Mucosa of gallbladder (tissue), 1 donor: ENCODE measurements at places on chromosomes 6 and 20.
A peak's percentile ranks its signal among the peaks of the same experiment; 100 is the strongest.

DNA sequence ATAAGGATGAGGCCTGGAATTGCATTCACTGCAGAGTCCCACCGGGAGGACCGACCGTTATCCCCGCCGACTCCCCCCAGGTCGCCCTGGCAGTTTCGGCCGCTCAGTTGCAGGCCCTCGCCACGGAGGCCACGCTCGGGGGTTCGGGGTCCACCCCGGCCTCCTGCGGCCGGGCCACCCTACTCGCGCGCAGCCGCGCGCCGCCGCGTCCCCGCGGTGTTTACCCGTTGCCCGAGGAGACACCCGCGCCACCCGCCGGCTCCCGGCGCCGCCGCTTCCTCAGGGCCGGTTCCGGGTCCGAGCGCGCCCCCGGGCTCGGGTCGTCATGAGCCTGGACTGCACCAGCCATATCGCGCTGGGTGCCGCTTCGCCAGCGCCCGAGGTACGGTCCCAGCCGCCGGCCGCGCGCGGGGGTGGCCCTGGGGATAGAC, at the start of gene CCDC170:
TSS of gene CCDC170 (plus strand) at position 214 of the 431 bp plus-strand sequence. CDS start at position 326, 112 bp downstream.
- DNase-seq: peak; percentile 23

GRCh38 chr6:163284151-163284550, 130.4 kb upstream of the QKI start:
- no peak for DNase-seq

DNA sequence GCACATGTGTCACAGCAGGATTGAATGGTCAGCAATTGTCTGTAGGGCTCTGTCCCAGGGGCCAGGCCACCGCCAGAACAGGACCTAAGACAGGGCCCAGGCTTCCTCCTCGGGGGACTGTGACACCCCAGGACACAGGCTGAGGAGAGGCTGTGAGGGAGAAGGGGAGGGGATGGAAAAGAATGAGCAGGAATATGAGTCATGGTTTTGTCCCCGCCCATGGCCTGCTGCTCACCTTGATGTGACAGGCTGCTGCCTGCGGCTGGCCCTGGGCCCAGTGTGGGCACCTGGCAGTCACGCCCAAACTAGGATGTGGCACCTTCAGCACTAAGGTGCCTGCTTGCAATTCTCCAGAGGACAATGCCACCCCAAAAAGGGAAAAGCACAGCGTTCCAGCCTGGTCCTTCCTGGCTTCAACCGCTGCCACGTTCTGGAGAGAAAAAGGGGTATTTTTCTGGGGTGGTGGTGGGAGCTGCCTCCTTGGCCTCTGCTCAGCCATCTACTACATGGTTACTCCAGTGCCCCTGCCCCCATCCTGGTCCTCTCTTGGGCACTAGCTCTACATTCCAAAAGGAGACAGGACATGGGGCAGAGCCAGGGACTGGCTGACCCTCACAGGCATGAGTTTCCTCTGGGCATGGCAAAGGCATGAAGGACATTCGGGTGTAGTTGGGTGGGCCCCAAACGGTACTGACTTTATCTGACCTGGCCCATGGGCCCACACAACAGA, 93.4 kb downstream of the SLC22A23 start:
- DNase-seq: peak; percentile 89

GRCh38 chr20:14845199-14846160, 508.1 kb upstream of the FLRT3 start:
- DNase-seq: no peak

- no peak for DNase-seq
Observed at GRCh38 chr6:115137910-115138309, 795.1 kb upstream of the HS3ST5 start.

DNA sequence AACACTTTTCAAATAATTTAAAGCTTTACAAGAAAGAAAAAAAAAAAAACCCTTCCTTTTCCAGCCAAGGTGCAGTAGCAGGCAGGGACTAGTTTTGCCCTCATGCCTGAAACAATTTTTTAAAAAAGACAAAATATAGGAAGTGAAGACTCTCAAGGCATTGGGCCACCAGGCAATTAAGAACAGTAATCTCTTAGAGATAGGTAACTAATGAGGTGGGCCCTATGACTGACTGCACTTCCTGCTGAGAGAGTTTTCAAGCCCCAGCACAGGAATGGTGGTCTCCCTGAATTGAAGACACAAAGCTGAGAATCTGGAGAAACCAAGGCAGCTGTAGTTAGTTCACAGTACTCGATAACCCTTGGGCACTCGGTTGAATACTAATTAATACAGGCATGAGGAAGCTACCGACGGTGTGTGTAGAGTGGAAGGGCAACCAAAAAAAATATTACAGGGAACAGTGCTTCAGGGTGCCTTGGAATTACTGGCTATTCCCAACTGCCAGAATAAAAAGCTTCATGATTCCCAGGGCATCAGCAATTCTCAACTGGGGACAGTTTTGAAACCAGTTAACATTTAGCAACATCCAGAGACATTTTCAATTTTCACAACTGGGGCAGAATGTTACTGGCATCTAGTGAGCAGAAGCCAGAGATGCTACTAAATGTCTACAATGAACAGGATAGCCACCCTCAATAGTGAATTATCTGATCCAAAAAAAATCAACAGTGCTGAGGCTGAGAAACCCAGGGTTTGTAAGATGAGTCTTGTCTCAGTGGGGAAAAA, 36.0 kb upstream of the PLN start:
- no peak for DNase-seq

GRCh38 chr6:37696220-37696840, 1.4 kb downstream of the MDGA1 start:
- DNase-seq: no peak

DNA sequence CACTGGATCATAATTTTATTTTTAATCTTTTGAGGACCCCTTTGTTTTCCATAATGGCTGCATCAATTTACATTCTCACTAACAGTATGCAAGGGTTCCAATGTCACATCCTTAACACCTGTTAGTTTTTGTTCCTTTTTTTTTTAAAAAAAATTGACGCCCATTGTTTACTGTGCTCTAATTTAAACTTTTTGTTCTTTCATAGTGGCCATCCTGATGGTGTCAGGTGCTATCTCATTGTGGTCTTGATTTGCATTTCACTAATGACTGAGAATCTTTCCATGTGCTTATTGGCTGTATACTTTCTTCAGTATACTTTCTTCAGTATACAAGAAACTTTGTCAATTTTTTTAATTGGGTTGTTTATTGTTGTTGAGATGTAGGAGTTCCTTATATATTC, 347.0 kb downstream of the RNGTT start:
- DNase-seq: no peak

DNA sequence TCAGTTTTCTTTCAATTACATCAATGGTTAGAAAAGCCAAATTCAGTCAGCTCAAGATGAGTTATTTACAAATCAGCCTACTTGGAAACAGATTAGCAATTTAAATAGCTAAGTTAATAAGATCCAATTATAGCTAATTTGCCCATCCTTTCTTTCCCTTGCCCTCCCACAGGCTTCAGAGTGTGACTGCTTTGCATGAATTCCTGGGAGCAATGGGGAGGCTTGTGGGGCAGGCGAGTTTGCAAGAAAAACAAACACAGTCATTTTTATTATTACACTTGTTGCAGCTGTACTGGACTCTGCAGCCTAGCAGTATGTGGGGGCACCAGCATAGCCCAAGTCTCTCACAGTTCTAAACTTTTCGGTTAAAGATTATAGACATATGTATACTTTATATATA, 219.0 kb downstream of the NKAIN2 start:
- no peak for DNase-seq

- no peak for DNase-seq
Observed at GRCh38 chr6:47135772-47136171, 93.6 kb upstream of the ADGRF1 start.

DNA sequence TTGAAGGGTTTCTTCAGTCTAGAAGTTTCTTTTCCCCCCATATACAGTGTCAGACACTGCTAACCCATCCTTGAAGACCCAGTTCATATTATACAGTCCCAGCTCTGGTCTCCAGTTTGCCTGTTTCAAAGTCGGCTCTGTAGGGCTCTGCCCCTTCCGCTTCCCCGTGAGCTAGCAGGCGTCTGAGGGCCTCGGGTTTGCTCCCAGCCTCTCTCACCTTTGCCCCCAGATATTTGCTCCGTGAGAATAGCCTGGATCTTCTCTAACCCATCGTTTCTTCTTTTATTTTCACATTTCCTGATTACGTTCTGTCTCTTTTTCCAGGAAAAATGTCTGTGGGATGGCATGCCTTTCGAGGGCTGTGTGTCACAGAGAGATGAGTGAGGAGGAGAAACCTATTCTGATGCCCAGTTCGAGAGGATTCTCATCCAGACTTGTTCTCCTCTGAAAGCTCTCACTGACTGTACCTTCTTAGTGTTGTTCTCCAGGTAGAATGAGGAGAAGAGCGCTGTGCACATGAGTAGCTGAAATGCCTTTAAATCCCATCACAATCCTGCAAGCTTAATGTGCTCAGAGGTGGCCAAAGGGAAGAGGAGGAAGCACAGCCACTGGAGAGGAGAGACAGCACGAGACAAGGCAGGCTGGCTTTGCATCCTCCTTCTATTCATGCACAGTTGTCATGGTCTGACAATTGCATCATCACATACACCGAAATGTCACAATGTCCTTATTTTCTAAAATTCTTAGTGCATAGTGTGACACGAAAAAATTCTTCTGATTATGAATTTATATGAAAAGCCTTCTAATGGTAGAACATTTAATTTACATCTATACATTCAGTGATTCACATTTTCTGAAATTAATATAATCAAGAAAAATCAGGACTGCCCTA, 171.1 kb downstream of the FOXA2 start:
- DNase-seq: no peak

DNA sequence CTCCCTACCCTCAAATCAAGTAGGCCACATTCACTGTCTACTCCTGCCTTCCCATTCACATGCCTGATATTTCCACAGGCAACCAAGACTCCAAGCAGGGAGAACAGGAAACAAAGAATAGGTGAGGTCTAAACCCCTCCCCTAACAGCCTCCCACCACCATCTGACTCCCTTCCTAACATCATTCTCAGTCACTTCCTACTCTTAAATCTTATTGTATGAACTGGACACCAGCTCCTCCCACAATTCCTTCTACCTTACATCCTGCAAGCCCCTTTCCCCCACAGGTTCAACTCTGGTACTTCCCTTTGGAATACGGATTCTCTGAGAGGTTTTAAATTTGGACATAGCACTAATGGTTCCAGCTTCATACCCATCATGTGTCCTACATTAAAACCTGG, 944 bp upstream of the C6orf136 start:
- DNase-seq: no peak
